SK-MEL-5 (cell line): ENCODE measurements at places on chromosomes 6 and 20.
A peak's percentile ranks its signal among the peaks of the same experiment; 100 is the strongest.

GRCh38 chr20:9475456-9475855, 38.9 kb upstream of the LAMP5 start:
- no peak for DNase-seq

- no peak for DNase-seq
These were observed 418.4 kb downstream of the CD109 start for GRCh38 chr6:74114428-74114827.

- peak; percentile 83 for DNase-seq
These were observed 11.2 kb downstream of the TLDC2 start for GRCh38 chr20:36886859-36887751.

- no peak for DNase-seq
These were observed 103.5 kb upstream of the HIVEP1 start for GRCh38 chr6:11908436-11909105.

DNA sequence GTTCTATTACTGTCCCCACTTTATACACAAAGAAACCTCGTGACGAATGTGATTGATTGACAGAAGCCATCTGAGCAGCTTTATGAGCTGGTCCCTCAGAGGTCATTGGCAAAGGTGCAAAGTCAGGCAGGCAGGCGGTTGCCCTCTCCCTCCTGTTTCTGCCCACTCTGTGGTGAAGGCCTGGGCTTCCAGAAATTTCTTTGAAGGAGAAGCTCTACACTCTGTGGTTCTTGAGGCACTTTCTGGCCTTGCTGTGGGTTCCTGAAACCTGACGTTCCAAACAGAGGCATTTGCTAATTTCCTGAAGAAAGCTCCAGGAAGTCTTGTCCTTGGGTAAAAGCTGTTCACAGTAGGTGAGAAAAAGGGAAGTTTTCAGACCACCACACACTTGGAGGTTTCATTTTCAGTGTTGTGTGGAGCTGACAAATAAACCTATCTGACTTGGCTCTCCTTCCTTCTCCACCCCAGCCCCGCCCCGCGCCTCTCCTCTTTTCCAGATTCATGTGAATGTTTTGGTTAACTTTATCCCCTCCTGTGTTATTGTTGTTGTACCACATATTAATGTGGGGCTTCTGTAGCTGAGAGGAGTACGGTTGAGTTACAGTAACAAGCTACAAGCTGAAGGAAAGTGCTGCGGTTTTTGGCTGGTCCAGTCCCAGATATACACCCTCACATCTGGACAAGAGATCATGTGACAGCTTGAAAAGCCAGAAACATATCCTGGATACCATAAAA, 274.1 kb downstream of the CLIC5 start:
- no peak for DNase-seq

- no peak for DNase-seq
These were observed 94.0 kb downstream of the SHLD1 start for GRCh38 chr20:5844063-5844681.
